Stimulated activated naive CD8-positive, alpha-beta T cell treated with anti-CD3 and anti-CD28 coated beads, Interleukin-15, Interleukin-2, amounts not matched to agents 100 U/mL and 50 U/mL, for 24 hours (primary cell): ENCODE measurements at places on chromosomes 6 and 20.

GRCh38 chr6:8468552-8469356 is 33.4 kb upstream of the SLC35B3 start:
- no peak for DNase-seq

- no peak for DNase-seq
These were observed 177.4 kb downstream of the TAF4 start for GRCh38 chr20:61888101-61888865.

DNA sequence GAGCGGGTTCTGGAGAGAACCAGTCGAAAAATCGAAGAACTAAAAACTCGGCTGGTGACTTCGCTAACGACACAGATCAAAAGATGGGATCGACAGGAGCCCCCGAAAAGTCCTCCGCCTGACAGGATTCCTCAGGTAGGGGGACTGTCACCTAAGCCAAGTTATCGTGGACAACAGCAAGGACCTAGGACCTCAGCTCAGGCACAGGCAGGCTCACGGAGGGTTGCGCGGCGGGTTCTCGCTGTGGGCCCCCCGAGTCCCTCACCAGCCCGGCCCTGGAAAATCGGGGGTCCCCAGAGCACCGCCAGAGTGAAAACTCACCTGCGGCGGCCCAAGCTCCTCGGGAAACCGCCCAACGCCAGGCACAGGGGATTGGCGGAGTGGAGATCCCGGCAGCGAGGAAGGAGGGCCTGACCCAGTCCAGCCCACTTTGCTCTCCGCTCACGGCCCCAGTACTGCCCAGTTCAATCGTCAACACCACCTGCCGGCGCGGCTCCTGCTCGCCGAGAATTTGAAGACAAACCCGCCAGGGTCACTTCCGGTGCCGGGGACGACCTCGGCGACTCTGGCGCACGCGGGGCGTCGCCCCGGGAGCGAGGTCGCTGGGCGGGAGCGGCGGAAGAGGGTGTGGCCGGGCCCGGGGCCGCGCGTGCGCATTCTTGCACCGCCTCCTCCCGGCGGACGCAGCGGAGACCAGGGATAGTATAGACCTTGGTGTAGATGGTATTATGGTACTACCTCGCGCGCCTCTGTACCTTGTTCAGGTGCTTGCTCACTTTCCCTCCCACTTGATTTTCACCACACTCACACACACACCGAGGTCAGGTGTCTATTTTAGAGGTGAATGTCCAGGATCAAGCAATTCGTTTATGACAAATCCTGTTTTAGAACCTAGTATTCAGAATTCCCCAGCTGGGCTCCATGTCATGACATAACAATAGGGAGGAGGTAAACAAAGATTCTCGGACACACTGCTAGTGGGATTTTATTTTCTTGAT is at the start of gene KATNA1:
Gene KATNA1, minus strand, starts transcription at position 567 of the 998 bp plus-strand sequence. CDS start 10,167 bp downstream, outside the sequence.
- DNase-seq = peak; percentile 92

DNA sequence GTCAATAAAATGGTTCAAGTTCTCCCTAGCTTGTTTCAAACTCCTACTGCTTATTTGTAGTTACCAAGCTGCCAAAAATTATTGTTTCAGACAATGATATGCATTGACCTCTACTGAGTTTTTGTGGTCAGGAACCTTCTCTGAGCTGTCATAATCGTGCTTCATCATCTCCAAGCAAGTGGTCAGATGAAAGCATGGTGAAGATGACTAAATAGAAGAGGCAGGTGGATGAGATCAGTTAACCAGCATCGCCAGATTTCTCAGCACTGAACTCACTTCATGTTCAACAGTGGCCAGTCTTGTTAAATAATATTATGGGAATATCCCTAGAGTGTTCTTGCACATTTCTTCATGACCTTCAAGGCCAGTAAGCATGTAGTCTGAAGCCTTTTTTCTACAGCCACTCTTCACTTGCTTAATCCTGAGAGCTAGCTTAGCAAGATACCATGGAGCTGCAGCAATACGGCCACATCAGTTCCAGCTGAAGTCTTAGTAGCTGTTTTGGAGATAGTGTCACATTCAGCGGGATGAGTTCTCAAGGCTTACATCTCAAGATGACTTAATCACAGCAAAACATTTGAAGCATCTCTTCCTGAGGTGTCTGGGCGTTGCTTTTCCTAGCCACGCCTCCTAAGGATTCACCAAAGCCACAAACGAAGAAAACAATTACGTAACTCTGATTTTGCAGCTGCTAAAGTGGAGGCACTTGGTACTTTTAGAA is 101.6 kb upstream of the TMEM30A start:
- DNase-seq = no peak

DNA sequence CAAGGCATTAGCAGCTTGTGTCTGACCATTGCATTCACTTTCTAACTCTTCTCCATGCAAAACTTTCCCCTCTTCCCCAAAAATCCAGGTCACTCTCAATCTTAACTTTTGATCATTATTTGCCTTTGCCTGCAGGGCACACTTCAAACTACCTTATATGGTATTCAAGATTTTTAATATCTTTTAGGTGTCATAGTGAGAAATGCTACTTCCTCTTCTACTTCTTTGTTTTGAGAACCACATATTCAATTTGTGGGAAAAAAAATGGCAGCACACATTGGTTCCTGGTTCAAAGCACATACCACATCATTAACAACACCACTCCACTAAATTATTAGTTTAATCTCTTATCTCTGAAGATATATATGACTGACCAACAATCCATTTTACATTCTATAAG is 1267.0 kb upstream of the CITED2 start:
- no peak for DNase-seq

GRCh38 chr20:56628873-56629463 is at the start of gene TFAP2C:
TSS of gene TFAP2C (plus strand) at chr20:56629306. CDS start at chr20:56629545, 239 bp downstream.
- DNase-seq = peak; percentile 42
